ENCODE measurements at places on chromosomes 7 and 10.

DNA sequence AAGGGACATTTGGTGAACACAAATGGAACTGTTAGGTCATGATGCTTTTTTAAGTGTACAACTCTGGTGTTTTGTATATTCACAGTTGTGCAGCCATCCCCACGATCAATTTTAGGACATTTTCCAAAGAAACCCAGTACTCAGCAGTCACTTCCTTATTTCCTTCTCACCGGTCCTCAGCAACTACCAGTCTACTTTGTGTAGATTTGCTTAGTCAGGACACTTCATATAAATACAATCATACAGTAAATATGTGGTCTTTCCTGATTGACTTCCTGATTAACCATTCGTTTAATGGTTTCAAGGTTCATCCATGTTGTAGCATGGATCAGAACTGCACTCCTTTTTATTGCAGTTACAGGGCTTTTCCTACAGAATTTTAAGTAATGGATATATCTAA, 14.4 kb downstream of the SGPL1 start:
- DNase-seq, result no peak

DNA sequence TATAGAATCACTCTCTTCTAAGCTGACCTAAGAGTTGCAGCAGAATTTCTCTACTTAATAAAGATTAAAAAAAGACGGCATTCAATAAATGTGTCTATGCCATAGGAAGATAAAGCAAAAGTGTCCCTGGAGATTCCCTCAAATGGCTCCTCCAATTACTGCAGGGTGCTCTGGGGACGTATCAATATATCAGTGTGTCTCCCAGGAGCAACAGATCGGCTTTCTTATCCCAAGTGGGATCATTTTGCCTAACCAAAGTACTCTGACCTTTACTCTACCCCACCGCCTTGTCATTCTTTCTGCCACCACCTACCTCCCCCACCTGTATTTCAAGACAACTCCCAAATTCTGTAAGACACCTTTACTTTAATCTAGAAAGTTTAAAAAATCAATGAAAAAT, 202.0 kb upstream of the SEMA3C start:
- DNase-seq, result peak; percentile 96

- no peak for DNase-seq
Observed at GRCh38 chr7:79504607-79505389, 51.3 kb upstream of the MAGI2 start.

GRCh38 chr10:118918116-118918515, 111.4 kb upstream of the NANOS1 start:
- DNase-seq, result no peak

GRCh38 chr7:64045301-64046040, at the start of gene ZNF727:
ZNF727 (plus strand) TSS chr7:64045434; CDS start chr7:64045622, 188 bp downstream.
- no peak for DNase-seq
